NCI-H1417 treated with DMSO at 0.1 percent for 48 hours (cell line): ENCODE measurements at places on chromosomes 11 and 22.

GRCh38 chr11:119683783-119684182 lies 45.2 kb downstream of the NECTIN1 start:
- no peak for DNase-seq

DNA sequence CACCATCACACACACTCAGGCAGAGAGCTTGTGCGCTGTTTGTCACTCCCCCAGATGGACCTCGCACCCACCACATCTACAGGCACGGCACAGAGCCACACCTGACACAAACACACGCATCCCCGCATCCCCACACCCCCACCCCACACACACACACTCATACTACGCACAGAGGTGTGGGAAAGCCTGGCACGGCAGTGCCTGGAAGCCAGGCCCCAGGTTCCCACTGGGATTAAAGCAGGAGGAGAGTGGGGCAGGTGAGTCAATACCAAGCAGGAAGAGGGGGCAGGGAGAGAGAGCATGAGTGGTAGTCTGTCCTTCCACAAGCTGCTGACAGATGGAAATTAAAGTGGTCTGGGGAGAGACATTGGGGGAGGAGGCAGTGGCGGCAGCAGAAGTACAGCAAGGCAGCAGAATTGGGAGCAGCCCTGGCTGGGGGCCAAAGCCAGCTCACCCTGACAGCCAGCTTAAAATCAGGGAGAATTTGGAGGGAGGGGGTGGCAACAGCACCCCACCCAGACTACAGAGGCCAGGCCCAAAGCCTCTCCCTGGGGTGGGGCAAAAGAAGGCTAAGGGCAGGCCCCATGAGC lies 20.7 kb downstream of the TNKS1BP1 start:
- DNase-seq, result peak; percentile 29

DNA sequence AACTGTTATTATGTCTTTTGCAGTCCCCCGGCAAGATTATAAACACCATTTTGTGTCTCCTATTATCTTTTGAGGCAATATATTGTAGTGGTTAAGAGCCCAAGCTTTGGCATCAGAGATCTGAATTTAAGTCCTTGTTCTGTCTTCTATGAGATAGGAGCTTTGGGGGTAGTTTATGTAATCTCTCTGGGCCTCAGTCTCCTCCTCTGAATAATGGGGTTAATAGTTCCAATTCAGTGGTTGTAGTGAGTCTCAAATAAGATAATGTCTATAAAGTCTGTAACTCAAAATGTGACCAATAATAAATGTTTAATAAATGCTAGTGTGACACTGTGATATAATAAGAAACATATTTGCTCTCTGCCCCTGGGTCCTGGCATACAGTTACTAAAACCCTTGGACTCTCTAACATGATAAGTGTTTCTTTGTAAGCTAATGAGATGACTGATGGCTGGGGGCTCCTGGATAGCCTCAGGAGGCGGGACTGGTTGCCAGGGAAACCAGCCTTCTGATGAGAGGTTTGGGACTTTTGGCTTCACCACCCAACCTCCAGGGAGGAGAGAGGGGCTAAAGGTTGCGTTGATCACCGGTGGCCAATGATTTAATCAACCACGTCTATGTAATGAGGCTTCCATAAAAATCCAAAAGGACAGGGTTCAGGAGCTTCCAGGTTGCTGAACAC lies 183.4 kb upstream of the MTMR2 start:
- no peak for DNase-seq

DNA sequence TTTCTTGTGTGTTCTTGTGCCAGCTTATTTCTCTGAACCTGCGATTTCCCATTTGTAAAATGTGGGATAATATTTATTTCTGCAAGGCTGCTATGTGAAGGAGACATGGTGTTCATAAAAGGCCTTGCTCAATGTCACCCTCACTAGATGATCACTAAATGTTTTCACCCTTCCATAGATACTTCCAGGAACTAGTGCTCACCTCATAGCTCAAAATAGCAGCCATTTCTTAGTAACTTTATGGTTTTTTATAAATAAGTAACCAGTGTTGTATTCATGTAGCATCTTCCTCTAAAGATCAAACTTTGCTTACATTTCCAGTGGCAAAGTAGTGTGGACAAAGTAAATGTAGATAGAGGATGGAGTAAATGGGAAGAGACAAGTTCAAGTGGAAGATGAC lies 23.8 kb downstream of the SYTL2 start:
- DNase-seq, result no peak

DNA sequence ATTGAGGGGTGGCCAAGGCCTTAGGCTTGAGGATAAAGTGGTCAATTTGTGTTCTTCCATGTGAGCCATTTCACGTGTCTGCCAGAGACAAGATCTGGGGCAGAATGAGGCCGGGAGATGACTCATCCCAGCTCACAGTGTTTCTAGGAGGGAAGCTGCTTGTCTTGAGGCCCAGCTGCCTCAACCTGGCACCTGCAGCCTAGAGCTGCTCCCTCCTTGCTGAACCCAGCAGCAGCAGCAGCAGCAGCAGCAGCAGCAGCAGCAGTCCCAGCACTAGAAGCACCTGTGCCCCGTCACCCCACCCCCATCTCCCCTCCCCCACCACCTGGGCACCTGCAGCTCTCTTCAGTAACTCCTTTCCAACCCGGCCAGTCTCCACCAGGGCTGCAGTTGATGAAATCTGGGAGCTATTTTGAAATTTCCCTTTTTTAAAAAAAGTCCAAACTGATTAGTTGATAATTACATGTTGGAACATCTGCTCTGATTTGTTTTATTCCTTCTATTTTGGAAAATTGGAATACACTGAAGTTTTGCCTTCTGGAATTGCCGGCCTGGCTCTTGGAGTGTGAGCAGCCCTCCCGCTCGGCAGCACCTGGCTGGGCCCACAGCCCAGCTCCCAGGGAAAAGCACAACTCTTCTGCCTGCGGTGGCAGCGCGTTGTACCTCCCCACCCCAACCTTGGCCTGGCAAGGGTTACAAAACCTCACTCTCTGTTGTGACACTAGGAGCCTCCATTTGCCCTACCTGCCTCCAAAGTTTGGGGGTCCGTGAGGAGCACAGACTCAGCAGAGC lies 143.5 kb downstream of the NXPE2 start:
- DNase-seq, result peak; percentile 38

- DNase-seq, result peak; percentile 97
Observed at GRCh38 chr11:102783720-102784119, 3.3 kb upstream of the MMP10 start.

GRCh38 chr11:129041611-129042018 lies 98.9 kb upstream of the TP53AIP1 start:
- no peak for DNase-seq

GRCh38 chr11:43116071-43116470 lies 195.7 kb upstream of the API5 start:
- DNase-seq, result no peak

DNA sequence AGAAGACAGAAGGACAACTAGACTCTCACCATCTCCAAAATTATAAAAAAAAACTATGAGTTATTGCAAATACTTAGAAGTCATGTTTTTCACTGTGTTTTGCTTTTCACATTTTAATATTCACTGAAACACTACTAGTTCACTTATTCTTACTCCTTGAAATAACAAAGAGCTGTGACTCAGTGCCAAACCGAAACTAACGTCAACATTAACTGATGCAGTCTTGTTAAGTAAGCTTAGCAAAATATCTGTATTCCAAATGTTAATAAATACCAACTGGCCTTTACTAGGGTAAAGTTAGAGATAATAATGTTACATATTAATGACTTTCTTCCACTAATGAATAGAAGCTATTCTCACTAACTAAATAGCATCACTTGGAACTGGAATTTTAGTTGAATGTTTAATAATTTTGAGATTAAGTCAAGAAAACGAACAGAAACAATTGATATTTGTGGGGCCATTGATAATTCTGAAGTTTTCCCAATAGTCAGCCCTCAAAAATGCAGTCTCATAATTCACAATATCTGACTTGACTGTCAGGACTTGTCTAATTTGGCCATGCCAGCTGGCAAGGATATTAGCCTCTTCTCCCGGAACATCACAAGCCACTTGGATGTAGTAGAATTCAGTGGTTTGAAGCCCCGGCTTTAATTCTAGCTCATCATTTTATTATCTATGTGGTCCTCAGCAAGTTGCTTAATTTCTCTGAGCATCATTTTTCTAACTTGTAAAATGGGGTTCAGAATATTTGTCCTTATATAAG lies 230.1 kb upstream of the DDI1 start:
- no peak for DNase-seq
